OCI-LY7 (cell line): ENCODE measurements at places on chromosomes 1 and 21.

GRCh38 chr21:45031571-45032191 is 42.7 kb upstream of the ADARB1 start:
- no peak for DNase-seq

GRCh38 chr21:45416620-45417019 is 11.7 kb downstream of the COL18A1 start:
- no peak for DNase-seq

DNA sequence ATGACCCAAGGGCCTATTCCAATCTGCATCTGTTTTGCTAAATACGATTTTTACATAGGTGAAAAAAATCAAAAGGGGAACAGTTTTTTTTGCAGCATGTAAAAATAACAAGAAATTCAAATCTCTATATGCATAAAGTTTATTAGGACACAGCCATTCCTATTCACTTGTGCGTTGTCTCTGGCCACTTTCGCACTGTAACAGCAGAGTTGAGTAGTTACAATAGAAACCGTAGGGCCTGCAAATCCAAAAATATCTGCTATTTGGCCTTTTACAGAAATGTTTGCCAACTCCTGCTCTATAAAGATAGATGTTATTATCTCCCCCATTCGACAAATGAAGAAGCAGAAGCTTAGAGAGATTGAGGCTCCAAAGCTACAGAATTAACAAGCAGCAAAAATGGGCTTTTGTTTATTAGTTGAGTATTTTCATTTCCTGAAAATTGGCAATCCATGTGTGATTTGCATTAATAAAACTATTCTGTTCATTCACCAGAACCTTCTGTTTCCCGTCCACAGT is 5.5 kb downstream of the DYNLT5 start:
- no peak for DNase-seq

- peak; percentile 58 for DNase-seq
These were observed 773 bp downstream of the CNST start for GRCh38 chr1:246566813-246567645.
